HAP-1 (cell line): ENCODE measurements at places on chromosomes 16 and 17.
A peak's percentile ranks its signal among the peaks of the same experiment; 100 is the strongest.

DNA sequence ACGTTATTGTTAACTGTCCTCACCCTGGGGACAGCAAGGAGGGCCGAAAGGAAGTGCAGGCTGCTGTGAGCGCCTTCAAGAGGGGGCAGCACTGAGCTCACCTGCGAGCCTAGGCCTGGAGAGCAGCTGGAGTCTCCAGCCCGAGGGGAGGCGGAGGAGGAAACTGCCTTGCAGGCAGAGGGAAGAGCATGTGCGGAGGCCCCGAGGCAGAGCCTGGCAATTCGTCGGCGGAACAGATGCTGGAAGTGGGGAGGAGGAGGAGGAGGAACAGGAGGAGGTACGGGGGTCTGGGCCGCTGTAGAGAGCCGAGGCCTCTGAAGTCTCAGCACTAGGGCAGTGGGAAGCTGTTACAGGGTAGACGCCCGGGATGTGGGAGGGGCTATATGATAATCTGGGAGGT lies 49.6 kb upstream of the PLCG2 start:
- no peak for DNase-seq

GRCh38 chr17:31907342-31907962 lies 5.9 kb upstream of the UTP6 start:
- DNase-seq, result peak; percentile 20

DNA sequence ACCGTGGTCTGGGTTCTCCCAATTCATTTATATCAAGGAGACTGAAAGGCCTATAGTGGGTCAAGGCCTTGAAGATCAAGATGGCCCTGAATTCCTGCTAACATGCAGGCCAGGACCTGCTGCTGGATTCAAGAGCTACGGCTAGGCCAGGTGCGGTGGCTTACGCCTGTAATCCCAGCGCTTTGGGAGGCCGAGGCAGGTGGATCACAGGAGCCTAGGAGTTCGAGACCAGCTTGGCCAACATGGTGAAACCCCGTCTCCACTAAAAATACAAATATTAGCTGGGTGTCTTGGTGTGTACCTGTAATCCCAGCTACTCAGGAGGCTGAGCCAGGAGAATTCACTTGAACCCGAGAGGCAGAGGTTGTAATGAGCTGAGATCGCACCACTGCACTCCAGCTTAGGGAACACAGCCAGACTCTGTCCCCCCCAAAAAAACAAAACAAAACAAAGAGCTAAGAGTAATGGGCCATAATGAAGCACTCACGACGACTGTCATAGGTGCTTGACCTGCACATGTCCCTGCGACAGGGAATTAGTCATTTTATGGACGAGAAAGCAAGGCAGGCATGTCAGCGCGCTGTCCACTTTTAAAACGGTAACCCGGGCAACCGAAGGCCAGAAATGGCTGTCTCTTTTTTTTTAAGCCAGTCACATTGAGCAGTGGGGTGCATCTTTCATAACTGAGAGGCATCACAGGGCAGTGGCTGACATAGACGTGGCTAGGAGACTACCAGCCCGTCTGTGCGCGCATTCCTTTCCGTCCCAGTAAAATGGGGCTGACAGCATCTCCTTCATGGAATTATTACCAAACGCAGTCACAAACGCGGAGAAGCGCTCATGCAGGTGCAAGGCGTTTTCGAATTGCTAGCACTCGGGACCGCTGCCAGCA lies 1.0 kb upstream of the FBRS start:
- peak; percentile 23 for DNase-seq

GRCh38 chr17:20009052-20009301 lies 182 bp upstream of the SPECC1 start:
- no peak for DNase-seq

DNA sequence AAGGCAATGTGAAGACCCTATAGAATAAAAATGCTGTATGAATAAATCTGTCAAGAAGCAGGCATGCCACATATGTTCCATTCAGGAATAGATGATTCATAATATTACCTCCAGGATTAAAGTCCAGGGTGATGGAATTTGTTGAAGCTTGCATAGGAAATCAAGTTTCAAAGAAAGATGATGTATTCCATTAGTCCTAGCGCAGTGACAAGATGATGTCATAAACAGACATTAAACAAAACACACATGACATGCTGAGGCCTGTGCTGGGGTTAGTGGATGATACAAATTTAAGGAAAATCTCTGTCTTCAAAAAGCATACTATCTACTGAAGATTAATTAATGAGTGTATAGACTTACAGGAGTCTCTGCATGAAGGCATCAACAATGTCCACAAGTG lies 1025.2 kb downstream of the CDH11 start:
- DNase-seq, result no peak

DNA sequence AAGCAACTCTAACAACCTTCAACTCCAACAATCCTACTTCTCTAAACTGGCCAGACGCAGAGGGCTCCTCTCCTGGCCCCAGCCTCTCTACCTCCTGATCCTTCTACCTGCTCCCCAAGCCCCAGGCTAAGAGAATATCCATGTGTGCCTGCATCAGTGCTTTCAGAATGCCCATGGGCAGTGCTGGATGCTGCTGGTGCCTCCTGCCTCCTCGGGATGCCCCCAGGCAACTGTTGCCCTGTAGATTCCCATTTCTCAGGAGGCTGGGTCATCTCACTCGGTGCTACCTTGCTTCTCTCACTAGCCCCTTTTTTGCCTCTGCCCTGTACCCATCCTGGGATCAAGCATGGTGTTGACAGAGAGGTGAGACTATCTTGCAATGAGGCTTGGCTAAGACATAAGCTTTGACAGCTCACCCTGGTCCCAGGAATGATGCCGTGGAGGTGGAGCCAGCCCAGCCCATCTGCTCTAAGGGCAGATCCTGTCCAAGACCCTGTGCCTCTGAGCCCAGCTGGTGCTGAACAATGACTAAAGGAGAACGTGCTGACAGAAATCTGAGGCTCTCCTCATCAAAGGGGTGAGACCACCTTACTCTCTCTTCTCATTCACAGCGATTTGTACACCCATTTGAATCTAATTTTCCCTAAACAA lies 19.4 kb upstream of the SUPT4H1 start:
- DNase-seq, result no peak

- no peak for DNase-seq
Measured at GRCh38 chr17:80913928-80914821, 77.5 kb upstream of the CHMP6 start.

GRCh38 chr17:40553694-40554534 lies 11.4 kb downstream of the CCR7 start:
- no peak for DNase-seq

- DNase-seq, result no peak
Measured at GRCh38 chr16:57946181-57946801, 24.6 kb downstream of the CNGB1 start.

DNA sequence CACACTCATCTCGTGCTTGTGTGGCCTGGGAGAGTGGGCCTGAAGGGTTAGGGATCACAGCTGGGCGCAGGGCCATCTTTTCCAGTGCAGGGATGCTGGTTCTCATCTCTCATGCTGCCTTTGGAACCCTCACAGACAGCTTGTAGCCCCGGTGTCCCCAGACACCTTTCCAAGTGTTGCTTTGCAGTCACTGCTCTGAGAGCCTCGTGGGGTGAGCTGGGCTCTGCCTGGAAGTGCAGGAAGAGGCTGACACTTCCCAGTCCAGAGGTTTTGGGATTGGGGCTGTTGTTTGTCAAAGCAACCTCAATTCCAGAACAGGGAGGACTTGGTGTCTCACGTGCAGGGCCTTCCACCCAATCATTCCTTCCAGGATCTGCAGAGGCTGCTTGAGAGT lies 28.2 kb downstream of the TBX4 start:
- no peak for DNase-seq

DNA sequence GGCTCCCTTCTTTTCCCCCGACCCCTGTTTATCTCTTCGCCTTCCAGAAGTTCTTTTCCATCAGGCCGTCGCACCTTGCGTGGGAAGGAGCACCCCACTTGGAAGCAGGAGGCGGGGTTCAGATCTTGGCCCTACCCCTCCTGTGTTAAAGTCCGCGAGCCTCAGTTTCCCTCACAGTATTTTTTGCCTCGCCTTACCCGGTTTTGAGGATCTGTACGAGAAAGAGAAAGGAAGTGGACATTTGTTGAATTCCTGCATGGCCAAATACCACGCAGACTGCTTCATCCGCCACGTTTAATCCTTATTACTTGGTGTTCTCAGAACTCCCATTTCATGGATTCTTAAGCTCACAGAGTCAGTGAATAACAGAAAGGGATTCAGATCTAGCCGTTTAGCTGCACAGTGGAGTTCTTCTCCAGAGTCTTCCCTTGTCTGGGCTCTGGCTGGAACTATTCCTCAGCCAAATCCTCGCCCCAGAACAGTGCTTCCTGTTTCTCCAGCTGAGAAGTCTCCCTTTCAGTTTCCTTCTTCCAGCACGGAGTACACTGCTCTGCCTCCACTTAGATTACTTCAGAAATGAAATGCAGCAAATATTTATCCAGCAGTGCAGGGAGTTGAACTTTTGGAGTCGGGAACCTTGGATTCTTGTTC lies 590 bp downstream of the TMEM219 start:
- DNase-seq, result no peak

DNA sequence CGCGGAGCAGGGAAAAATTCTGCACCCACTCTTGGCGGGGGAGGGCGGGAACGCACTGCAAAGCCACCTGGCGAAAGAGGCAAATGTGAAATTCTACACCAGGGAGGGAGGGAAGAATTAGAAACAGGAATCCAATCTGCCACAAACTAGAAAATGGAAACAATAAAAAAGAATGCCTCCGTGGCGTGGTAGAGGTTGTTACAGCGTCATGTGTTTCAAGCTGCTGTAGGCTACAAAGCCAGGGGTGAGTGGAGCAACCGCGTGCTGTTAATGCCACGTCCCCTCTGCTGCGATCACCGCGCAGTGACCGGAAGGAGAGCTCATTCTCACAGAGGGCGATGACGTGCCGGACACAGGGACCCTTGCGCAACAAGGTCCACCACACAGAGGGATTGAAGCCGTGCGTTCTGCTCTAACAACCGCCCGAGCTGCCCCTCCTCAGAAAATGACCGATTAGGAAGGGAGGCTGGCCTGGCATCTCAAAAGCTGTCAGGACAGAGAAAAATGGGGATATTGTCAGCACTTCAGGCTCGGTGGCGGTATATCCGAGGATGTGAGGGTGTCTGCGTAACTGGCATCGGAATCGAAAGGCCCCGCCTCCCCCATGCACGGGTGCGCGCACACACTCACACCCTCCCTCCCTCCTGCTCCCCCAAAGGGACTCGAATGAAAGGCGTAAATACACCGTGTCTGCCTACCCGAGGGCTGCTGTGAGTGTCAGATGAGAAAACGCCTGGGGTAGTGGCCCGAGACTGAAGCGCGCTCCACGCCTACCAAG lies 70.8 kb upstream of the TNRC6C start:
- DNase-seq, result no peak

DNA sequence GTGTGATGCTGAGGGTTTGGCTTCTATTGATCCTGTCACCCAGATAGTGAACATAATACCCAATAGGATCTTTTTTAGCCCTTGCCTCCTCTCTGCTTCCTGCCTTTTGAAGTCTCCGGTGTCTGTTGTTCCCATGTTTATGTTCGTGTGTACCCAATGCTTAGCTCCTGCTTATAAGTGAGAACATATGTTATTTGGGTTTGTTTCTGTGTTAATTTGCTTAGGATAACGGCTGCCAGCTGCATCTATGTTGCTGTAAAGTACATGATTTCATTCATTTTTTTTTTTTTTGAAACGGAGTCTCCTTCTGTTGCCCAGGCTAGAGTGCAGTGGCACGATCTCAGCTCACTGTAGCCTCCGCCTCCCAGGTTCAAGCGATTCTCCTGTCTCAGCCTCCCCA lies 23.0 kb downstream of the DUS2 start:
- no peak for DNase-seq

GRCh38 chr17:81500047-81500446 lies 12.6 kb downstream of the ACTG1 start:
- no peak for DNase-seq

DNA sequence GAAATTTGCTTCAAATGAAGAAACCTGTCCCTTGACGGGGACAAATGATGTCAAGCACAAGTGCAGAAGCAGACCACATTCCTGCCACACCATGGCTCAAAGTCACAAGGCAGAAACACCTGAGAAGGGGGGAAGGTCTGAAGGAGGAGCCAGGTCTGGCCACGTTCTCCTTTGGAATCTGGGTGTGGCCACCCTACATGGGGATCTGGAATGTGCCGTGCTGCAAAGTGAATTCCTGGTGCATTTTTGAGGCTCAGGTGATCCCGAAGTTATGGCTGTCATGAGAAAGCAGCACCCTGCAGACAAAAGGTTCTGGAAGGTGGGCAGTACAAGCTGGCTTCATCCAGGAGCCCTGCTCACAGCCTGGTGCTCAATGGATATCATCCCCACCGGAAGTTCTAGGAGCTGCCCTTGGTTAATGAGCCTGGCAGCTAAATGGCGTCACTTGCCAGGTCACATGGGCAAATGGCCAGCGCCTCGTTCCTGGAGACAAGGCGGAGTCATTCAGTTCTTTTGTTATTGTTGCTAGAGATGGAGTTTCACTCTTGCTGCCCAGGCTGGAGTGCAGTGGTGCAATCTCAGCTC lies 20.1 kb upstream of the ADCY9 start:
- DNase-seq, result peak; percentile 24

GRCh38 chr17:379531-380465 lies 27.2 kb upstream of the RPH3AL start:
- no peak for DNase-seq

- no peak for DNase-seq
Measured at GRCh38 chr17:32590974-32591373, 104.2 kb downstream of the CDK5R1 start.

GRCh38 chr17:58275417-58275816 lies 5.3 kb downstream of the MPO start:
- no peak for DNase-seq

GRCh38 chr16:68408428-68408827 lies 39.9 kb downstream of the SMPD3 start:
- DNase-seq, result no peak

- peak; percentile 51 for DNase-seq
Measured at GRCh38 chr16:63361032-63361624, 1324.9 kb upstream of the CDH8 start.

GRCh38 chr17:39621523-39622379 lies 5.0 kb upstream of the PPP1R1B start:
- DNase-seq, result peak; percentile 89

DNA sequence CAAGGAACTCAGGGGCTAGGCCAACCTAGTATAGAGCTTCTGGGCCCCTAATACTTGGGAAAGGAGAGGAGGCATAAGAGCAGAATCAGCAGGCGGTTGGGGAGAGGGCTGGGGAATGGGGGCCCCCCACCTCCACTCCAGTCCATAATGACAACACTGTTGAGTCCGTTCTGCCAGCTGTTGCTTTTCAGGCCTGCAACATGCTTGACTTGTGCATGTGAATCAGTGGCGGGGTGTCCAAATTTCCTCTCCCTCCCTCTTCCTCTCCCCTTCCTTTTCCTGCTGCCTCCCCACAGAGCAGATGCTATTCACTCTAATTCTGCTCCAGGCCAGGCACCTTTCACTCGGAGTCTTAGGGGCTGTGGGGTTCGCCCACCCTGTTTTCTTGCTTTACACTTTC lies 31.7 kb downstream of the SGSM2 start:
- no peak for DNase-seq

DNA sequence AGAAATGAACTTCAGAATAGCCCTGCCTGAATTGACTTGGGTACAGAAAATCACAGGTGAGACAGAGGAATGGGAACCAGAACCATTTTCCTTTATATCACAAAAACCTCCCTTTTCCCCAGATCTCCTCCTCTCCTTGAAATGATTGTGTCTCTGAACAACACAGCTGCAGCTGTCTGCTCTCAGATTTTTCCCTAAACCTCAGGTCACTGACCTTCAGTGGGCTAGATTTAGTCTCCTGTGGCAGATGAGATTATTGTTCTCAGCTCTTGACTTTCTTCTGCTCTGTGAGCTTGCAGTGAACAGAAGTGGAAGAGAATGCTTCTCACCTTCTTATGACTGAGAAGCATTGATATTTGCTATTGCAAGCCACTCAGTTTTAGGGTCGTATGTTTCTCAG lies 92.3 kb upstream of the FAM20A start:
- DNase-seq, result no peak
